LHCN-M2 (cell line): ENCODE measurements at places on chromosomes 4 and X. TPM values are rescaled to one million over a fixed set of nuclear protein-coding genes. Genes with fewer than 3 reads are reported as not detected.

PABPC1L2A gene
- not detected in 2 replicates for total RNA-seq

PDE6B gene
- total RNA-seq = 0.06 and 0.29 TPM in 2 replicates

TSPAN6 gene
- 23.5 and 27.3 TPM in 2 replicates for total RNA-seq

FGF16 gene
- not detected in 2 replicates for total RNA-seq

TCEAL3 gene
- 38.6 and 39.7 TPM in 2 replicates for total RNA-seq

SPANXB1 gene
- total RNA-seq = not detected in 2 replicates

MAGEB1 gene
- total RNA-seq = not detected in 2 replicates

NFKB1 gene
- total RNA-seq = 16.6 and 22.0 TPM in 2 replicates

SH3D19 gene
- total RNA-seq = 38.5 and 45.3 TPM in 2 replicates

TNMD gene
- total RNA-seq = not detected in 2 replicates

GPR82 gene
- not detected in 2 replicates for total RNA-seq

ADH1A gene
- not detected in 2 replicates for total RNA-seq
